ENCODE measurements at places on chromosomes 7 and 10.

GRCh38 chr7:94739180-94739579 is 83.2 kb upstream of the SGCE start:
- no peak for DNase-seq

GRCh38 chr7:128841921-128842673 is 11.9 kb downstream of the FLNC start:
- peak; percentile 72 for DNase-seq

DNA sequence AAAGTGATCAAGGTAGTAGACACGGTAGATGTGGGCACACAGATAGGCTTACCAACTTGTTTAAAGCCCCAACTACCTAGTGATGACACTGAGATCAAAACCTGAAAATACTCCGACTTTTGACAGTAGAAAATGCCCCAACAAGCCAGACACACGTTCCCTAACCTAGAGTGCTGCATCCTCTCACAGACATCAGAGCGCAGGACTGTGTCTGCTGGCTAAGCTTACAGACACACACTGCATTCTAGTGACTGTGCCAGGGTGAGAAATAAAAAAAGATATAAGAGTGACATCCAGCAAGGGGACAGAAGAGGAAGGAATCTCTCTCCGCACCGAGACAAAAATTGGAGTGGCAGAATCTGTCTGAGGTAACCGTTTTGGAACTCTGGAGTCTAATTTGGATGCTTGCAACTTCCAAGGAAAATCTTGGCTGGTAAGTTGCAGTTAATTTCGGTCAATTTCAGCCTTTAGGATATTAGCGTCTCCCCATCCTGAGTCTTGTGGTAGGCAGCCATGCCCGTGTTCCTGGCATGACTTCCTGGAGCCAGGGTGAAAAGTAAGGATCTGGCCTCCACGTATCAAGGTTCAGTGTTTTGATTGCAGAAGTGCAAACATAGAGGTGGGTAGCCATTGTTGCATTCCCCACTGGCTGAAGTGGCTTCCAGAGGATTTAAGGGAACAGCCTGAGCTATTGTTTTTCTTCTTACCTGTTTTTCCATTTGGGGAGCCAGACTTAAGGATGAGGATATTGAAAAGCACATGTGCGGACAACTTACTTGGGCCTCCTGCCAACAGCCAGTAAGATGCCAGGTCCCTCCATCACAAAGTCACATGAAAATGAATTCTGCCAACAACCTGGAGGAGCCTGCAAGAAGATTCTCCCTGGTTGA is 124.1 kb downstream of the SMURF1 start:
- DNase-seq: no peak

GRCh38 chr7:121372376-121373010 is 23.6 kb downstream of the FAM3C start:
- no peak for DNase-seq

DNA sequence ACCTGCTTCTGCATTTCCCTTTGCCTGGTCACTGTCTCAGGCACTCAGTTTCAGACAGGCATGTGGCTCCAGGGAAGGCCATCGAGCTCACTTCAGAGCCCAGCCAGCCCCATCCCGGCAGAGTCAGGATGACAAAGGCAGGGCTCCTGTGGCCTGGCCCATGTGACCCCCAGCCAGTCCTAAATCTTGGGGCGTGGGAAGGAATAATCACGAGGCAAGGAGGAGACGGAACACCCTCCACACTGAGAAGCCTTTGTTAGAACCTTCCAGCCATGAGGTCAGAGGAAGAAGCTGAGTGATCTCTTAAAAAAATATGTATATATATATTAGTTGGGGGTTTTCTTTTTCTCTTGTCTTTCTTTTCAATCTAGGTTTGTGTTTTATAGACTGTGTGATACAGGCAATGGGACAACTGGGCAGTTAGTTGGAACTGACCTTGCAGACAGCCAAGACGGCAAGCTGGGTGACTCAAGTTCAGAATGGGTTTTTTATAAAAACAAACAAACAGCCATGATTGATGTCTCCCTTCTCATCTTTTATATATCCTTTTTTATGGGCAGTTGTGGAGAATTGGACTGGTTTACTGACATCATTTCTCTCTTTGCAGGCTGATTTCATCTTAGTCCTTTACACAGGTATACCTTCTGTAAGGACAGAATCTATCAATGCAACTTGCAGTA is 60.8 kb downstream of the CHN2 start:
- DNase-seq: no peak

GRCh38 chr7:35252612-35253459 is 1.1 kb downstream of the TBX20 start:
- no peak for DNase-seq

DNA sequence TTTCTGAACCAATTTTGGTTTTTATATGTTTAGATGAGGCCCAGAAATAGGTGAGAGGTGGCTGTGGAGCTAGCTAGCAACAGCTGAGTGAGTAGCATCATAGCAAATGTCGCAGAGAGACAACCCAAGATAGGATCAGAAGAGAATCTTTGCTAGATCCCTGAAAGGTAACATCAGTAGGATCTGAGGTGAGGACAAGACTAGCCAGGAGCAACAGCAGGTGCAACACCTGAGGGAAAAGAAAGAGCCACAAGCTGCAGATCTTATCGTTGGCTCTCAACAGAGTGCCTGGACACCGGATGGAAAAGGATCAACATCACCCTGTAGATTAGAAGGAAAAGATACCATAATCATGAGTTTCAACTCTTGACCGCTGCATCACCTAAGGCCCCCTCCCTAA is 4.4 kb downstream of the ST8SIA6 start:
- no peak for DNase-seq

- DNase-seq: peak; percentile 2
These were observed 1196.9 kb downstream of the SORCS3 start for GRCh38 chr10:105837951-105838350.

DNA sequence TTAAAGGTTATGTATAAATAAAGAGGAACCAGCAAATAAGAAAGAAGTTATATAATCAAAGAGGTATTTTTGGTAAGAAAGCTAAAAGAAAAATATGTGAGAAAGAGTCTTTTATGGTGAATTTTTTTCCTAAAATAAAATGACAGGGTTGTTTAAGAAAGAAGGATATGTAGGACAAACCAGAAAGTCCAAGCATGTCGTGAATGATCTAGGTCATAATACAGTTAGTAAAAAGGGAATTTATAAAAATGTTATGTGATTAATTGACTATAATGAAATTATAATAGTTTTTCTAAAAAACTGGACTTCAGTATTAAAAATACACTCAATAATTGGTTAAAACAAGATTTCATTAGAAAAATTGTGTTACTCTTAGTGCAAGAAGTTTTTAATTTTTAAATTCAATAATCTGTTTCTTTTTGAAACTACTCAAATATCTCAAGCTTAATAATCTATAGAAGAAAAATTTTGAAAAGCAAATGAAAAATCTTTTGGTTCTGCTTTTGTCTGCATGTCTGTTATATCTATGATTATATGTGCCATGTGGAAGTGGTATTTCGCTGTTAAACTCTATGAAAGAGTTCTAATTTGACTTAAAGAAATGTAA is 23.3 kb downstream of the AVL9 start:
- no peak for DNase-seq

GRCh38 chr10:129319934-129320333 is 147.1 kb upstream of the MGMT start:
- DNase-seq: no peak

DNA sequence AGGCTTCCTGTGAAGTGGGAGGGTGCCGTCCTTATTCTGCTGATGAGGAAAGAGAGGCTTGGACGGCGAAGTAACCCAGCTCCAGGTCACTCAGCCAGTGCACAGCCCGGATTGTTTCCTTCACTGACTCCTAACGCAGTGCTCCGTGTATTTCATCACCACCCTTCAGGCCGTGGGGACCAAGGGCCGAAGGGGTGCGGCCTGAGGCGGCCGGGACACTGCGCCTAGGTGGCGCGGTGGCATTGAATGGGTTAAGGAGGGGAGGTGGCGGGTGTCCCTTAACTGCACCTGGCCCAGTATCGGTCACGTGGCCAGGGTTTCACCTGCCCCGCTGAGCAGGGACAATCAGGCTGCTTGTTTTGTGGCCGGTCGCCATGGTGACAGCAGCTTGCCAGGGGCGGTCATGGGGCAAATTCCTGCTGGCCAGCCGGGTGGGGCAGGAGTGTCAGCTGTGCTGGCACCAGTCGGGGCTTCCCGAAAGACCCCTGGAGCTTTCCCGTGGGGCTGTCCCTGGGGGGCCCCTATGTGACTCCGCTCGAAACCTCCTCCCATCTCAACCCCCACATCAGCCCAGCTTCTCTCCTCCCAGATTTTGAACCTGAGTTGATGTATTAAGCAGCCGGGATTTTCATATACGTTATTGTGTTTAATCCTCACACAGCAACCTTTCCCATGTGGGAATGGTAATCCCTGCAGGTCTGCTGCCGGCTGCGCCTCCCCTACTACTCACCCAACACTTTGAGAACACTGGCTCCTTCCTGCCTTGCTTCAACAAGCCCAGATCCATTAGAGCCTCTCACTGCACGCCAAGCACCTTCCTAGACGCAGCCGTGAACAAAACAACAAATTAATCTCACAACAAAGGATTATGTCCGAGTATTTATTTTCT is 4.4 kb upstream of the ABHD11 start:
- DNase-seq: no peak

DNA sequence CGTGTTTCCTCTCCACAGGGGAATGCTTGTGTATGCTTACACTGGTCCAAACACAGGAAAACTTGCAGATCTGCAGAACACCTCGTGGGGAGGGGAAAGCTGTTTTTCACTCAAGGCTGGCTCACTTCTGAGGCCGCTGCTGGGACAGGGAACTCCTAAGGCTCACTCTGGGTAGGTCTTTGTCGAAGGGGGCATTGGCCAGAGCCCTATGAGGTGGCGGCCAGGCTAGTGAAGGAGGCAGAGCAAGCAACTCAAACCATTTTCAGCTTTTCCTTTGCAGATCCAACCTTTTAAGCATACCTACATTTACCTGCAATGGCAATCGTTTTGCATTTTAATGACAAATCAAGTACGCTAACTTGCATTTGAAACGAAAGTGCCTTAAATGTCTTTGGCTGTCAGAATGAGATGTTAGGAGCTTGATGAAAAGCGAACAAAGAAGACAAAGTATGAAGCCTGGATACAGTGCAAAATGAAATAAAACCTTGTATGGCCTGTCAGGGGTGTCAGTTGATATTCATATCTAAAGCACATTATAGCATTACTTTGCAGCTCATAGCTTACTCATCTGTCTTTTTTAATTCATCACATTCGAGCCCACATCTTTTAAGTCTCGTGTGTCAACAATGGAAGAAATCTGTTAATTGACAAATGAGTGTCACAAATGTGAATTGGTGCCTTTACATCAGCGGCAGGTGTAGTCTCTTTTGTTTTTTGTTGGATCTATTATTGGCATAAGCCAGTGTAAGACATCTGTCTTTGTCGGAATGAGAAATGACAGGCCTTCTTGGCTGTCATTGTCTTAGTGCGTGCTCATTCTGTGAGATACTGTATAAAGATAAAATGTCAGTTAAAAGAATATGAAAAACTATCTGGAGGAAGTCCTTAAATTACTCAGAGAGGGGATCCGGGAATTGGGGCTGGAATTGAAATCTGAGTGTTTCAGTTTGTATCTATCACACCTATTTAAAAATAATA is 30.5 kb downstream of the LRMDA start:
- no peak for DNase-seq

GRCh38 chr7:66877577-66878300 is 43.3 kb upstream of the TMEM248 start:
- DNase-seq: peak; percentile 81

DNA sequence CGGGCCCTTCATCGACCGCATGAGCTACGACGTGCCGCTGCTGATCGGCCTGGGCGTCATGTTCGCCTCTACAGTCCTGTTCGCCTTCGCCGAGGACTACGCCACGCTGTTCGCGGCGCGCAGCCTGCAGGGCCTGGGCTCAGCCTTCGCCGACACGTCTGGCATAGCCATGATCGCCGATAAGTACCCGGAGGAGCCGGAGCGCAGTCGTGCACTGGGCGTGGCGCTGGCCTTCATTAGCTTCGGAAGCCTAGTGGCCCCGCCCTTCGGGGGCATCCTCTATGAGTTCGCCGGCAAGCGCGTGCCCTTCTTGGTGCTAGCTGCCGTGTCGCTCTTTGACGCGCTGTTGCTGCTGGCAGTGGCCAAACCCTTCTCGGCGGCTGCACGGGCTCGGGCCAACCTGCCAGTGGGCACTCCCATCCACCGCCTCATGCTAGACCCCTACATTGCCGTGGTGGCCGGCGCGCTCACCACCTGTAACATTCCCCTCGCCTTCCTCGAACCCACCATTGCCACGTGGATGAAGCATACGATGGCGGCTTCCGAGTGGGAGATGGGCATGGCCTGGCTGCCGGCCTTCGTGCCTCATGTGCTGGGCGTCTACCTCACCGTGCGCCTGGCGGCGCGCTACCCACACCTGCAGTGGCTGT is 1.2 kb downstream of the SLC18A3 start:
- no peak for DNase-seq

GRCh38 chr7:74365322-74366022 is 76.3 kb downstream of the CLIP2 start:
- no peak for DNase-seq

DNA sequence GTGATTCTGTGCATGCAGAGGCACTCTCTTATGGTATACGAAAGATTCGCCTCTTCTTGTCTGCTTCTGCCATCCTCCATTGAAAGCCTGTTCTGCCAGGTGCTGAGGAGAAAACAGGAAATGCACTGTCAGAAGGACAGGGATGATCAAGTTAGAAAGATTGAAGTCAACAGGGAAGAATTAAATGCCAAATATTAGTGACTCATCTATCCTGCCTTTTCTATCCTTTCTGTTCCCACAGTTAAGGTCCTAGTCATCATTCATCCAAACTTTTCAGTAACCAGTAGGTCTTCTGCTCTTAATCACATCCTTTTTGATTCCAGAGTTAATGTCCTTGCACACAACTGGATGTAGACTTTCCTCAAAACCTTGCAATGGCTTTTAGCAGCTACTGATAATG is 4.8 kb upstream of the ZNF783 start:
- DNase-seq: no peak

DNA sequence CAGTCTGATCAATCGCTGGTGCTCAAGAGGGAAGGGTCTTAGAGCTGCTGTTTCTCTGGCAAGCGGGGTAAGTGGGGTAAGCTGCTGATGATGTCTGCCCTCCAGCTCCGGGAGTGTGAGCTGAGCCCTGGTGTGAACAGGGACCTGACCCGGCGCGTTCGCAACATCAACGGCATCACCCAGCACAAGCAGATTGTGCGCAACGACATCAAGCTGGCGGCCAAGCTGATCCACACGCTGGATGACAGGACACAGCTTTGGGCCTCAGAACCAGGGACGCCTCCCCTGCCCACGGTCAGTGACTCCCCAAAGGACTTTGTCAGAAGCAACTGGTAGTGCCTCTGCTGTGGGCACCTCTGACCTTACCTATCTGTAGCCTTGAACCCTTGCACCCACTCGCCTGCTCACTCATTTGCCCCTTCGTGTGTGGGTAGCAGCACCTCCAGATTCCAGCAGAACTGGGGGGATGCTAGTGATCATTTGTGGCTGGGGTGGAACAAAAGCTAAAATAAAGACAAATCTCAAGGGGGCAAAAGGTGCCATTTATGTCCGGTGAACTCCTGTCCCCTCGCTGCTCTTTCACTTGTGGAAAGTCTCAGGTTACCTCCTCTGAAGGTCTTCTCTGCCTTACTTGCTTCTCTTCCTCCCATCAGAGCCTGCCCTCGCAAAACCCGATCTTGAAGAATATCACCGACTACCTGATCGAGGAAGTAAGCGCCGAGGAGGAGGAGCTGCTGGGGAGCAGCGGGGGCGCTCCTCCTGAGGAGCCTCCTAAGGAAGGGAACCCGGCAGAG is 3.2 kb downstream of the UFSP1 start:
- no peak for DNase-seq

GRCh38 chr10:80413271-80413996 is 5.1 kb downstream of the PRXL2A start:
- DNase-seq: peak; percentile 87

- DNase-seq: no peak
These were observed 22.2 kb downstream of the GPNMB start for GRCh38 chr7:23268746-23269145.

GRCh38 chr7:79789584-79790345 is 336.3 kb upstream of the MAGI2 start:
- no peak for DNase-seq

All from inflammatory macrophage (primary cell).